Spinal cord (tissue), 10 donors: ENCODE measurements at places on chromosomes 3 and 15.

GRCh38 chr15:70466305-70466704, 297.1 kb downstream of the UACA start:
- DNase-seq, result no peak

- DNase-seq, result no peak
These were observed 112.7 kb downstream of the ETFA start for GRCh38 chr15:76198456-76199105.

GRCh38 chr3:196207159-196207832, 3.9 kb downstream of the ZDHHC19 start:
- DNase-seq, result peak; percentile 58

- DNase-seq, result no peak
These were observed 345.4 kb downstream of the LRTM1 start for GRCh38 chr3:54582424-54582823.

GRCh38 chr3:183182732-183183610, 20.4 kb upstream of the LAMP3 start:
- no peak for DNase-seq

- no peak for DNase-seq
These were observed 77.0 kb upstream of the PLSCR5 start for GRCh38 chr3:146682171-146682570.

- DNase-seq, result no peak
These were observed 64.8 kb downstream of the SPSB4 start for GRCh38 chr3:141115789-141116541.

DNA sequence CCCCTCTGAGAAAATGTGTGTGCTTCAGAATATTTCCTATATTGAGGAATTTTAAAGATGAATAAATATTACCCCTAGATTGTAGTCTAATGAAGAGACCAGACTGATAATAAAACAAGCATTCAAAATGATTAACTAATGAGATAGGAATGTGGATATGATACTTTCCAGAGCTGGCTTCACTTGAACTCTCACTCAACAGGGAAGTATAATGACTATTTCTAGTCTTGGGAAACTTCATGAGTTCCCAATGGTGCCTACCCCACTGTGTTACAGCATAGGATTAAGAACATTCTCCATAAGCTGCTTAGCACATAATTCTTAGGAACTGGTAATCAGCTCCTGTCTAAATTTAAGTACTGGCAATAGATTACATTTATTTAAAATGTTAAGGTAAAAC, 261.5 kb upstream of the ZNF385D start:
- no peak for DNase-seq

DNA sequence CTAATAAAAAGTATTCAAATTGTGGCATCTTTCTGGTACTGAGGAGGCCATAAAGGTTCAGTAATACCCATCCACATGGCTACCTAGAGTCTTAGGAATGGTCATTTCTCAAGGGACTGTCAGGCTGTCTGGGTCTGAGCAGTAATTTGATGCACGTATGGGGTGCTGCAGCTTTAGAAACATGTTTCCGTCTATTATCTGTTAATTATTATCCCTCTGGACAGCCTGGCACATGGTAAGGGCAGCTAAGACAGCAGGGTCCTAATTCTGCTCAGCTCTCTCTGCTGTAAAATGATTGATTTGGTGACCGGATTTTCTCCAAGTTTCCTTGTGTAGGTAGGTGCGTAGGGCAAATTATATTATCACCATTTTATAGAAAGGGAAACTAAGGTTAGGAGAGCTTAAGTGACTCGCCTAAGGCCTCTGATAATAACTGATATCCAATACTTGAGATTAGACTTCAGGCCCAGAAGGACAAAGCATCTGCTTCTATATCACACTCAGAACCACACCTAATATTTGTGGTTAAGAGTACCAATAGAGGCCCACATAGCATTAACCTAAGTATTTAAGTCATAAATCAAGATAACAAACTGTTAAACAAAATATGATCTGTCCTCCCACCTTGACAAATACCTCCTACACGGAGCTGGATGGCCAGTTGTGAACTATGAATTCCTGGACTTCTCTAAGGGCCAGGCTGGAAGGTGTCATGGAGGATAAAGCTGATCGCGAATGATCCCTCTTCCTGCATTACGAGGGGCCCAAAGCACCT, 2.9 kb upstream of the RAP2B start:
- no peak for DNase-seq

- no peak for DNase-seq
These were observed 110.5 kb downstream of the PGPEP1L start for GRCh38 chr15:98896802-98897732.

- no peak for DNase-seq
These were observed 3.9 kb downstream of the SCN5A start for GRCh38 chr3:38645601-38646000.

DNA sequence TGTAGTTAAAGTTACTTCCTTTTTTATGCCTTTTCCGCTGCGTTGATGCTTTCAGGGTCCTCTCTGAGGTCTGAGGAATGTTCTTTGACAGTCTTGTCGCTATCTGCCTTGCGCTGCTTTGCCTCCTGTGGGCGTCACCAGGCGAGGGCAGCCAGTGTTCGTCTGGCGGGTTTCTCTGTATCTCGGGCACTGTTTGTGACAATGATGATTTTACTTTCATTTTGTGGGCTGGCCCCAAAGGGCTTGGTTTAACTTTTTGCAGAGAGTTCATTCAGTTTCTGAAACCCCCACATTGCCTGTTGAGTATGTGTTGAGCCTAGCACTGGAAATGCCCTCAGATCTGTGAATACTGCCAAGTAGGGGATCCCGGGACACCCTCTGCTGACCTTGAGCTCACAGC, 24.6 kb upstream of the SACM1L start:
- no peak for DNase-seq

DNA sequence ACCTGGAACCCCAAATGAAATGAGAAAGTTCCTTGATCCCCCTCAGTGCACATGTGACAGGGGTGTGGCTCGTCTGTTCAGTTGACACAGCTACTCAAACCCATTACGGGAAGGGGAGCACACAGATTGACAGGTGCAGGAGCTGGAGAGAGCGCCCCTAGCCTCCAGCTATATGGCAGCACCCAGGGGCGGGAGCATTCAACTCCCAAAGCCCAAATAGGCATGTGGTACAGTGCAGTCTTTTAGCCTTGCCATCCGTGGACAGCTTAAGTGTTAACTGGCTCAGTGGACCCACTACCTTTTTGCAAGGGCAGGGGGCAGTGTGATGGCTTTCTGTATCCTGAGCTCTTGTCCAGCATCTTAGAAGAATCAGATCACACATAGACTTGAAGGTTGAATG, 1374.2 kb upstream of the ALCAM start:
- no peak for DNase-seq

- no peak for DNase-seq
These were observed 43.1 kb upstream of the NMD3 start for GRCh38 chr3:161177991-161178390.

DNA sequence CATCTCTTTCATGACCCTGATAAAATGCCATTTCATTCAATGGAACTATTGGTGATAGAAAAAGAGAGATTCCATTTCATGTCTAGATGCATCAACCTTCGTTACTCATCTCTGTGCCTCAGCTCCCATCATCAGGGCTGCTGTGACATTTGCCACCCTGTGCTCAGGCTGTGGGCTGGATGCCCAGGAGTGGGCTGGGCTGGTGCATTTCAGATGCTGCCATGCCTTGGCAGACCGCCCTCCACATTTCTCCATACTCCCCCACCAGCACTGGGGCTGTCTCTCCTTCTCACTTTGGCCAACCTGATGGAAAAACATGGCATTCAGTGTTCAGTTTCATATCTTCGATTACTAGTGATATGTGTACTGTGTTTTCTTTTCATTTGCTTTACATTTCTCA, 59.1 kb downstream of the DNASE1L3 start:
- no peak for DNase-seq

DNA sequence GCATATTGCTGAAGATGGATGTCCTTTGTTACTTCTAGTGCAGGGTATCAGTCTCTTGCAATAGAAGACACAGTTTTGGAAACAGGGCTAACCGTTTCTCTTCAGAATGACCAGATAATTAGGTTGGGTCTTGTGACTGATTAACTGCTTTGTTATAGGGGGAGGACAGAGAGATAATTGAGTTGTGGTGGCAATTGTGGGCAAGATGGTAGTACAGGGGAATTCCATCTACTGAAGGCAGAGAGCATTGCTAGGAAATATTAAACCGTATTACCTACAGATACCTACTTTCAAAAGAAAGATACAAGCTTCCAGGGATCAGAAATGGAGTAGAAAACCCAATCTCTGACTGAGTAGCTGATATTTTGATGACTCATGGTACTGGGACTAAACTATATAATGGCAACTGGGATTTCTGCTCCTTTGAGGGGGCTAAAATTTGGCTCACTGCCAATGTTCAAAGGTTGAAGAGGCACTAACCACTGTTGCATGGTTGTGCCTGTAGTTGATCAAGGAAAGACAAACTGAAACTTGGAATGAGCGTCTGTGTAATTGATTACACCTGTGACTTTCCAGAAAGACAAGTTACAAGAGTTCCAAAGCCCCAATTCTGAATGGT, 4.2 kb downstream of the PRR23B start:
- DNase-seq, result no peak

DNA sequence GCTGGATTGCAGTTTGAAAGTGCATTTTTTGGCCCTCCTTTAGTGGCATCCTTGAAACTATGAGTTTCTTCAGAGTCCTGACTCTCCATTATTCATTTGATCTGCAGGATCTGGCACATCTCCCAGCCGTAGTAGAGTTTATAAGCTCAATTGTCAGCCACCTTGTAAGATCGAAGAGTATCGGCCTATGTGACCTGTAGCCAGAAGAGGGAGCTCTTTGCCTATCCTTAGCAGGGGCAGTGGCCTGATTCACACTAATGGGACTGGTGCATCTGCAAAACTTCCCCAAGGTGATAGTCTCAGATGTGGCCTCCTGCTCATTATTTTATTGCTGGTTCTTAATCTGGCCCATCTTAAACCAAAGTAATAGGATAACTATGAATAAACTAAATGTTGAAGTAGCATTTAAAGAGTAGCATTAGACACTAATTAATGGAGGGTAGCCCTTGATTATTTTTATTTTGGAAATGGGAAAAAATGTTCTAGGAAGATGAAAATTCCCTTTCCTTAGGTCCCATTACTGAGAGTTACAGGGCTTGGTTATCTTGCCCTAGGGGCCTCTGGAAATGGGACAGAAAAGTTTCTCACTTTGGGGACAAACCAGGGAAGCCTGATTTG, 21.2 kb downstream of the GCSAM start:
- DNase-seq, result no peak

GRCh38 chr3:171972871-171973348, 66.5 kb upstream of the FNDC3B start:
- DNase-seq, result no peak
